Lung microvascular endothelial cell (primary cell): ENCODE measurements at places on chromosomes 2 and 18.

GRCh38 chr2:239621611-239622010 is 220.8 kb upstream of the HDAC4 start:
- DNase-seq, result no peak

DNA sequence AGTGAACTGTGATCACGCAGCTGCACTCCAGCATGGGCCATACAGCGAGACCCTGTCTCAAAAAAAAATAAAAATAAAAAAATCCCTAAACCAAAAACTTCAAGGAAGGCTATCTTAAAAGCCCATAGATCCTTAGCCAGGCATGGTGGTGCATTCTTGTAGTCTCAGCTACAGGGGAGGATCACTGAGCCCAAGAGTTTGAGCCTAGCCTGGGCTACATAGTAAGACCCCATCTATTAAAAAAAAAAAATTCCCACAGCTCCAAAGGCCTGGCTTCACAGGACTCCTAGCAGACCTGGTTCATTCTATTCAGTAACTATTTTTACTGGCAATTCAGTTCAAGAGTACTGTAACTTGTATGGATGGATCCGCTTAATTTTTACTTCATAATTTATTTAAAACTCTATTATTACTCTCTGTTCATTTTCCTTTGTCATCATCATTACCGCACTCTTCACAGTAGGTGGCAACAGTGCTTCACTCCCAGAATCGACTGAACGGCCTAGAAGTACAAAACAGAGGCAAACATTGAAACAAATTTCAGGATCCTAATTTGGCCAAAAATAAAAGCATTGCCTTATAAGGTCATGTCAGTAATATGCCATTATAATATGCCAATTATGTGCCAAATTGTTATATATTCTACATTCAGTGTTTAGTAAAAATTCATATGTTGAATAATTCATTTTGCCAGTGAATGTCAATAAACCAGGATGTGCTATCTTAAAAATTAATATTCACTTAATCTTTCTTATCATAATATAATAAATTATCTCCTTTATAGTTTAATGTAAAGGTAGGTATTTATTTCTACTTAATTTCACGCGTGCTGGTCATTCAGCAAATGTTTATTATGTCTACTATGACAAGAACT is 14.3 kb upstream of the STAM2 start:
- peak; percentile 81 for DNase-seq

DNA sequence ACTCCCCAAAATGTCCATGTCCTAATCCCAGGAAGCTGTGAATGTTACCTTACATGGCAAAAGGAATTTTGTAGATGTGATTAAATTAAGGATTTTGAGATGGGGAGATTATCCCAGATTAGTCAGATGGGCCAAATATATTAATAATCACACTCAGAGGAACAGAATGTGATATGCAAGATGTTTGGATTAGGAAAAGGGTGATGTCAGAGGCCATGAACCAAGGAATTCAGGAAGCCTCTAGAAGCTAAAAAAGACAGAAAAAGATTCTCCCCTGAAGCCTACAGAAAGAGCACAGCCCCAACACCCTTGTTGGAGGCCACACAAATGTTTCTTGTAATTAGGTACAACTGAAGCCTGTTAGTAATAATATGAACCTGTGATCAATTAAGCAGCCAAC is 13.1 kb downstream of the TMEM131 start:
- no peak for DNase-seq

GRCh38 chr2:136703214-136703613 is 62.1 kb upstream of the THSD7B start:
- no peak for DNase-seq

GRCh38 chr2:18651842-18652774 is 62.7 kb upstream of the NT5C1B start:
- no peak for DNase-seq

GRCh38 chr2:143481237-143481623 is 352.0 kb downstream of the ARHGAP15 start:
- DNase-seq, result no peak

DNA sequence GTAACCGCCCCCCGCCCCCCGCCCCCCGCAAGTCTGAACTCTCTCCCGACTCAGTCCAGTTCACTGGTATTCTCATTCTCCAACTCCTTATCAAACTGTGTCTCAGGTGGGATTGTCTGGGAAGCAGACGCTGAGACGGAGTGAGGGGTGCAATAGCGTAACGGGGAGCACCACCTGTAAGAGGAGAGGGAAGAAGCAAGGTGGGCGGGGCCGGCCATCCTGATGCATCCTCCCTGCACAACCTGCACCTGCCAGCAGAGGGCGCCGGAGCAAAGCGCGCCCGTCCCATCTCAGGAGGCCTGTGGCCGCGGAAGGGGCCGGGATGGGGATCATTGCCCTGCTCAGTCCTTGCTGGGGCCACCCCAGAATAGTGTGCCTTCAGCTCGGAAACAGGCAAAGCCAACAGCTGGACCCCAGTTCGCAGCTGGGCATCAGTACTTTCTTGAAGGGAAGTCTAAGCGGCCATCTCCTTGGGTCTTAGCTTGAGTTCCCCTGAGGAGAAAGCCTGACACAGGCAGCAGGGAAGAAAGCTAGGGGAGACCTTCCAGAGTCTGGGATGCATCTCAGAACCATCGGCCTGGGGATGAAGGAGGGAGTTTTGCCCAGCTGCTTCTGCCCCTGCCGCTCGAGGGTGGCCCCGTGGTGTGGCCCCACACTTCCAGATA is 208.0 kb downstream of the TFCP2L1 start:
- DNase-seq, result peak; percentile 34

DNA sequence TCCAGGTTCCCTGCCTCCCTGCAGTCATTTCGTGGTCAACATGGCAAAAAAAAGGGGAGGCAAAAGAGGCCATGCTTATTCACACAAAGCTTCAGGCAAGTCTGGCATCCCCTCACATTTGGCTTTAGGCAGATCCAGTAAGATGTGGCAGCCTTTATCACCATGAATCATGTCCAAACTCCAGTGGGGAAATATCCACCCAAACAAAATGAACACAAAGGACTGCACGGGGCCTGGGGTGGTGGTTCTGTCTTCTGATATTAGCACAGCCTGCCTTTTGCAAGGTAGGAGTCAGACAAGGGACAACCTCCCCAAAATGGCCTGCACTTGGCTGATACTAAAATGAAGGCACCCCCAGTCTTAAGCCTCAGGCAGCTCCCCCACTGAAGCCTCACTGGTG is 129.9 kb downstream of the ZBTB7C start:
- DNase-seq, result no peak

DNA sequence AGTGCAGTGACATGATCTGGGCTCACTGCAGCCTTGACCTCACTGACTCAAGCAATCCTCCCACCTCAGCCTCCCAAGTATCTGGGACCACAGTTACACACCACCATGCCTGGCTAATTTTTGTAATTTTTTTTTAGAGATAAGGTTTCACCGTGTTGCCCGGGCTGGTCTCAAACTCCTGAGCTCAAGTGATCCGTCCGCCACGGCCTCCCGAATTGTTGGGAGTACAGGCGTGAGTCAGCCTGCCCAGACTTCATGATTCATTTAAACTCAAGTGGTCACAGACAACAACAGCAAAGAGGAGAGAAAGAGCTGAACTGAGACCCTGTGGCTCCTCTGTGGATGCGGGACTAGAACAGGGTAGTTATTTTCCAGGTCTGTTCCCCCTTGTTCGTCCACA is 83.0 kb downstream of the TSHZ1 start:
- DNase-seq, result no peak

DNA sequence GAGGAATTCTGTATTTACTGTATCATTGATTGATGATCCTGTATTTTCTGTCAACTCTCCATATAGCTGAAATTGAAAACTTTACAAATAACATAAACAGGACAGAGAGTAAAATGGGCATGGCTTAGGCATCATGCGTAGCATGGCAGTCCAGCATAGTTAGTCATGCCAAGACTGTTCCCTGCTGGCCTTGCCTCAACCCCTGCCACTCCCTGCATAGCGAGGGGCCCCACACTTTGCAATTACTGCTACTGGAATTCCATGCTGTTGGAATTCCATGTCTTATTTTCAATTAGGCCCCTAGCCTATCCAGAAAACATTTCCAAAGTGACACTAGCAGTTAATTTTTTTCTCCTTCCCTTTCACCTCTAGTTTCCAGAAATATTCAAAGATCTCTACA is 15.1 kb upstream of the SOX11 start:
- no peak for DNase-seq

DNA sequence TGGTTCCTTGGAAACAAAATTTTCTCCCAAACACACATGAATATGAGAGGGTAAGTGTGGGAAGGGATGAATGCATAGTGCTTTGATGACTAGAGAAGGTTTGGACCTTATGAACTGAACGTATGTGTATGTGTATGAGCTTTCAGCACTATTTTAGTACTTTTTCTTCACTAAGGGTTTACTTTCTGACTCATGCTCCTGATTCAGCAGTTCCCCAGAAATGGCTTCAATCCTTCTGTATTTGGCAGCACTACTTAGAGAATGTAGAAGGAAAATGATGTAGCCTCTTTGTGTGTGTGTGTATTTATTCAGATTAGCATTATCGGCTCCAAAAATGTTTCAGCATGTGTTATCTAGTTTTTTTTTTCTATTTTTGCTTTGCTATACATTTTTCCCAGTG is 22.2 kb downstream of the KCNJ3 start:
- no peak for DNase-seq

GRCh38 chr2:11196246-11196645 is 41.0 kb downstream of the SLC66A3 start:
- DNase-seq, result no peak

GRCh38 chr18:79356435-79356834 is 39.3 kb upstream of the NFATC1 start:
- no peak for DNase-seq

GRCh38 chr18:50793641-50794565 is 25.9 kb downstream of the MRO start:
- no peak for DNase-seq

DNA sequence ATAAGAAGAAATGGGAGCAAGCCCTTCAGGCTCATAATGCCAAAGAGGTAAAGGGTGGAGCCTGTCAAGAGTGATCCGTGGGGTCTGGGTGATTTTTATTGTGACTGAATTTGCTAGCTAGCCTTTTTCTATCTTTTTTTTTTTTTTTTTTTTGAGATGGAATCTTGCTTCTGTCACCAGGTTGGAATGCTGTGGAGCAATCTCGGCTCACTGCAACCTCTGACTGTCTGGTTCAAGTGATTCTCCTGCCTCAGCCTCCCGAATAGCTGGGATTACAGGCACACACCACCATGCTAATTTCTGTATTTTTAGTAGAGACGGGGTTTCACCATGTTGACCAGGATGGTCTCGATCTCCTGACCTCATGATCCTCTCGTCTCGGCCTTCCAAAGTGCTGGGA is 29.1 kb downstream of the DRC1 start:
- no peak for DNase-seq

DNA sequence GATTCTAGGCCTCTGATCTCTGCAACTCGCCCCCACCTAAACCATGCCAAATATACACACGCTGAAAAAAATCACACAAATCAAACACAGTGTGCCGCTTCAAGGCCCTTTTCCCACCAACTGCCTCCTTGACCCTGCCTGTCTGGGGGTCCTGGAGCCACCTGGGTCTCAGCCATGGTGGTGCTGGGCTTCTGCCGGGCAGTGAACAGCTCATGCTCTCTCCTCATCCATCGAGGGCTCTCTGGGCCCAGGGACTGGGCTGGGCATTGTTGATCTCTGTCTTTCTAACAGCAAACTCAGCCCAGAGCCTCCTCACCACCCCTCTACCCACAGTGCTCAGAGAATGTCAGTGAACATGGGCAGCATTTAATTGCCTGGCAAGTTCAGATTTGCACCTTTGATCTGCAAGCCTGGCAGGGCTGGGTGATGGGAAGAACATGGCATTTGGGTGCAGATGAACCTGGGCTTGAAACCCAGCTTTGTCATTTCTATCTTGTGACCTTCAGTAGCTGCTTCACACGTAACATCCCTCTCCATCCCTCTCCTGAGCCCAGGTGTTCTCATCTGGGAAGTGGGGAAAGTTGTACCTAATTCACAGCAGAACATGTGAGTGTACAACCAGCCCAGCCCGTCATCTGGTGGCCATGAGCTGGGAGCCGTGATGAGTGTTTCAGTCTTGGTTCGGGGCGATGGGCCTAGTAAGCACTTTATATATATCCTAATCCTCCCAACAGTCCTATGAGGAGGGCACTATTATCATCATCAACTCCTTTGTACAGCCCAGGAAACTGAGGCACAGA is 46.1 kb downstream of the SDC1 start:
- DNase-seq, result no peak

GRCh38 chr2:27681841-27682240 is 18.2 kb downstream of the SLC4A1AP start:
- no peak for DNase-seq

GRCh38 chr2:85668009-85668856 is at the start of gene SFTPB:
TSS of gene SFTPB (minus strand) at chr2:85668199. CDS start at chr2:85668183, 16 bp downstream.
- no peak for DNase-seq

DNA sequence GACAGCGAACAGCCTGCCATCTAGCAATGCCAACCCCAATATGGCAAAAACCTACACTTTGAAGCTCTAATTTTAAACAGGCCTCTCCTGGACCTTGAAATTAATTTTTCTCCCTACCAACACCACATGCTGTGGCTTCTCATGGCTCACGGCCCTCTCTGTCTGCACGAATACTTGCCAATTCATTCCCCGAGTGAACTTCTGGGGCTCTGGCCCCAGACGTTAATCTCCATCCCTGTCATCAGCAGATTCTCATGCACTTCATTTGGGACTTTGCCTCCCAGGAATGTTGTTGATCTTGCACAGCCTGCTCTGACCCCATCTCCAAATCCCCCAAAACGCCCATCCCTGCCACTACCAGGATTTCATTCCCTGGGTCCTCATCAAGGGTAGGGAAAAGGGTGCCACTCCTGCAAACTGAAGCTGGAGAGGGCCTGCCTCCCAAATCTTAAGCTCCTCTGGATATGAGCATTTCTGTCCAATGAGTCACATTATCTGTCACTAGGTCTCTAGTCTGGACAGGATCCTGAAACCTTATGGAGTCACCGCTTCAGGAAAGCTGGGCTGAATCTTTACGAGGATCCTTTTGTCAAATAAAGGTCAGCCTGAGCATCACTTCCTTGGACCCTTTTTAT is 10.4 kb downstream of the FIGLA start:
- DNase-seq, result no peak

DNA sequence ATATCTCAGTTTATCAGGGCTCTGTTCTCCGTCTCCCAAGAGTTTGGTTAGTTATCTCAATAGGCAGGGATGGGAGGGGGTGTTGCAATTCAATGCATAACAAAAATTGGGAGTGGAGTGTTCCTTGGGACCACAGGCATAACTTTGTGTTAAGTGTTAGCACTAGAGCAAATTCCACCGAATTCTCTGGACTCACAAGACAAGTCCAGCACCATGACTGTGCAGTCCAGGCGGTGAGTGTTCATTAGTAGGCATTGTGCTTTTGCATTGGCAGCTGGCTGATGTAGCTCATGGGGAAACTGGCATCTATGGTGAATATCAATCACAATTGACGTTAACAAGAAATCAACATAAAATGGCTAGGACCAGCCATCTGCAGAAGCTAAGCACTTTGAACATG is 79.0 kb upstream of the CABLES1 start:
- DNase-seq, result no peak

GRCh38 chr2:239303711-239304532 is 96.9 kb downstream of the HDAC4 start:
- no peak for DNase-seq

DNA sequence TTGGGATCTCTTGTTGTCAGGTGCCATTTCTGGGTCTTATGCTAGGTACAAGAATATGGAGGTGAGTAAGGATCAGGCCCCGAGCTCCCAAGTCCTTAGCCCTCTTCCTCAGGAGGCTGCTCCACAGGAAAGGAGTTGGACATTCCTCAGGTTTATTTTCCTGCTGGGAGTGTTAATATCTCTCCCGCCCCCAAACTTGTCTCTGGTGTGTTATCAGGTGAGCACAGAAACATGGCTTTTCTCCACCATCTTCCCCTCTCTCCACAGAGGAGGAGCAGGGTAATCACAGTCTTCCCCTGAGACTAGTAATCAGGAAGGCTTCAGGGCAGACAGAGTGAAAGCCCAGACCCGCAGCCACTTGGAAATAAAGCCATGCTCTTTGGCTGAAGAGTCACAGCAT is 73.3 kb upstream of the CAPN13 start:
- no peak for DNase-seq
